Cardiac muscle cell (in vitro differentiated cells and primary cell): ENCODE measurements at places on chromosomes 13 and 19. TPM values are rescaled to one million over a fixed set of nuclear protein-coding genes. Genes with fewer than 3 reads are reported as not detected.

RGL3 gene
- total RNA-seq = 29.2 and 52.1 TPM in 2 replicates

C19orf81 gene
- 23.5 and 36.8 TPM in 2 replicates for total RNA-seq

FUT1 gene
- 0.14 and 0.21 TPM in 2 replicates for total RNA-seq

MEX3D gene
- 49.7 and 65.6 TPM in 2 replicates for total RNA-seq

DNA sequence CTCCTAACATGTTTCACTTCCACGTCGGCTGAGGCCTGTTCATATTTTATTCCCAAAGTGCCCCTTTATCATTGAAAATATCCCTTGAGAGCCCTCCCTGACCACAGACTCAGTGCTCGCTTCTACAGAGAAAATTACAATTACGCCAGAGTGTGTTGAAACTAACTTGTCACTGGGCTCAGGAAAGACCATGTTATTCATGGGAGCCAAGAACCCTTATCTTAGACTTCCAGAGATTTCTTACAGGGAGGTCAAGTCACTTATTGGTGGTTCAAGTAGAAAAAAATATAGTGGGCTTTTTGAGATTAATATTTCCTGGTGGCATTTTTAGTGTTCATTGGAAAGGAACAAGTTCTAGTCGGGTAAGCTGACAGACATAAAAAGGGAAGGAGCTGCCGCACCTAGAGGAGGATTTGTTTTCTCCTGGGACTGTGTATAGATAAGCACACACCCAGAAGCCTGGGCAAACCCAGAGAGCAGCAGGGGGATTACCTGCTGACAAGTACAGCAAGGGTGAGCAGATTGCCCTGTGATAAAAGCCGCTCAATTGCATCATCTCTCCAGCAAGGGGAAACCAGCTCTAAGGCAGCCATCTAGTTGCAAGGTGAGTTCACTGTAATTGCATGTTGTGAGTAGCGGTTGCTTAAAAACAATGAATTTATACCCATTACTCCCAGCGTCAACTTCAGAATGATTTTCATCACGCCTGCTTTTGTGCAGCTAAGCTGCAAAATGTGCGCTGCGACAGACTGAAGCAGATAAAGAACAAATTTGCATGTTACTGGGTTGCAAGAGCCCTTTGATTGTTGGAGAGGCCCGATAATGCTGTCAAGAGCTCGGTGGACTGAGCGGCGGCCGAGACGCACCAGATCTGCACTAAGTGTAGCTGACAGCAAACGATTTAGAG is 46.2 kb downstream of the DCT start:
- H3K4me3 ChIP-seq = no peak overlapping the region
- peaks cover 43% of the 10 kb centered on the region for H3K4me1 ChIP-seq
- H3K27ac ChIP-seq = peak overlapping the region; percentile 76
- peak; percentile 85 for DNase-seq

- DNase-seq = peak; percentile 64
- H3K36me3 ChIP-seq = no peaks in the 10 kb centered on the region
- H3K27ac ChIP-seq = no peak overlapping the region
- H3K27me3 ChIP-seq = no peaks in the 10 kb centered on the region
- H3K4me3 ChIP-seq = no peak overlapping the region
- no peaks in the 10 kb centered on the region for H3K4me1 ChIP-seq
Measured at GRCh38 chr19:39671739-39672363, 16.1 kb downstream of the LGALS16 start.

- DNase-seq = no peak
- H3K4me1 ChIP-seq = peaks cover 7% of the 10 kb centered on the region
- no peak overlapping the region for H3K4me3 ChIP-seq
- no peaks in the 10 kb centered on the region for H3K27me3 ChIP-seq
- no peak overlapping the region for H3K27ac ChIP-seq
Measured at GRCh38 chr13:50401049-50401505, 385.8 kb downstream of the KCNRG start.

DNA sequence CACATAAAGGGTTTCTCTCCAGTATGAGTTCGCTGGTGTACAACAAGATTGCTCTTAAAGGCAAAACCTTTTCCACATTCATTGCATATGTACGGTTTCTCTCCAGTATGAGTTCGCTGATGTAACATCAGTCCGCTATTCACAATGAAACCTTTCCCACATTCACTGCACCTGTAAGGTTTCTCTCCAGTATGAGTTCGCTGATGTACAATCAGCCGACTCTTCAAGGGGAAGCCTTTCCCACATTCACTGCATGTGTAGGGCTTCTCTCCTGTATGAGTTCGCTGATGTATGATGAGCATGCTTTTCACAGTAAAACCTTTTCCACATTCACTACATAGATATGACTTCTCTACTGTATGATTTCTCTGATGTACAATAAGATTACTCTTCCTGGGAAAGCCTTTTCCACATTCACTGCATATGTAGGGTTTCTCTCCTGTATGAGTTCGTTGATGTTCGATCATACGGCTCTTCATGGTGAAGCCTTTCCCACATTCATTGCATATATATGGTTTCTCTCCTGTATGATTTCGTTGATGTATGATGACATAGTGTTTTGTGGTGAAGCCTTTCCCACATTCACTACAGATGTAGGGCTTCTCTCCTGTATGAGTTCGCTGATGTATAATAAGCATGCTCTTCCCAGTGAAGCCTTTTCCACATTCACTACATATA is 6.0 kb upstream of the ZNF614 start:
- peaks cover 61% of the 10 kb centered on the region for H3K36me3 ChIP-seq
- H3K27ac ChIP-seq = no peak overlapping the region
- H3K27me3 ChIP-seq = no peaks in the 10 kb centered on the region
- DNase-seq = peak; percentile 3
- H3K4me3 ChIP-seq = no peak overlapping the region
- H3K4me1 ChIP-seq = no peaks in the 10 kb centered on the region

GRCh38 chr13:97274829-97275649 is 52.9 kb downstream of the MBNL2 start:
- no peak overlapping the region for H3K27ac ChIP-seq
- H3K36me3 ChIP-seq = peaks cover 4% of the 10 kb centered on the region
- no peaks in the 10 kb centered on the region for H3K4me1 ChIP-seq
- H3K27me3 ChIP-seq = no peaks in the 10 kb centered on the region
- H3K4me3 ChIP-seq = no peak overlapping the region

DNA sequence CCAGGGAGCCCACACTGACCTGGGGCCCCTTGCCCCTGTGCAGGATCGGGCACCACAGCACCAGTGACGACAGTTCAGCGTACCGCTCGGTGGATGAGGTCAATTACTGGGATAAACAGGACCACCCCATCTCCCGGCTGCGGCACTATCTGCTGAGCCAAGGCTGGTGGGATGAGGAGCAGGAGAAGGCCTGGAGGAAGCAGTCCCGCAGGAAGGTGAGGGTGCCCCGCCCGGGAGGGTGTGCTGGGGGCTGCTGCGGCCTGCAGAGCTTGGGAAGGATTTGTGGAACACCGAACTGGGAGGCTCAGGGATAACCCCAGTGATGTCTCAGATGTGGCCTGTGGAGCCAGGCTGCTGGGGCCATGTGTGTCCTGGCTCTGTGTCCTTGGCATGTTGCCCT is 4.2 kb downstream of the B3GNT8 start:
- H3K27me3 ChIP-seq = no peaks in the 10 kb centered on the region
- DNase-seq = no peak
- H3K4me1 ChIP-seq = peaks cover 17% of the 10 kb centered on the region
- peaks cover 22% of the 10 kb centered on the region for H3K36me3 ChIP-seq

DNA sequence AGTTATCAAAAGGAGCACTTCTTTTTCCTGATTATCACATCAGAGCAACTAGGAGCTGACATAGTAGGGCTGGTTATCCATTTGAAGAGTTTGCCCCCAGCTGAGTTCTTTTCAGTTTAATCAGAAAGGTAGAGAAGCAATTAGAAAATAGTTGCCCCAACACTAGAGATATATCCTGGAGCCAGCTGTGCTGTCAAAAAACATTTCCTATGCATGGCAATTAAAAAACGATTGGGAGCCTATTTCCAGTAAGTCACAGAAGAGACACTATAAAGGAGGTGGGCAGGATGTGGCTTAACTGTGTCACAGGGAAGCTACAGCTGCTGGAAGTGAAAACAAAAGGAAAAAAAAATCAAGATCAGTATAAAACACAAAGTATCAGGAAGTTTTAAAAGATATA is 155.7 kb upstream of the SLITRK1 start:
- DNase-seq = no peak
- no peak overlapping the region for H3K4me3 ChIP-seq
- no peaks in the 10 kb centered on the region for H3K36me3 ChIP-seq
- H3K27me3 ChIP-seq = no peaks in the 10 kb centered on the region
- H3K4me1 ChIP-seq = peaks cover 9% of the 10 kb centered on the region
- no peak overlapping the region for H3K27ac ChIP-seq

GRCh38 chr13:25181597-25181996 is 9.5 kb upstream of the AMER2 start:
- no peaks in the 10 kb centered on the region for H3K4me1 ChIP-seq
- no peak overlapping the region for H3K27ac ChIP-seq
- no peak overlapping the region for H3K4me3 ChIP-seq
- no peaks in the 10 kb centered on the region for H3K27me3 ChIP-seq
- H3K36me3 ChIP-seq = no peaks in the 10 kb centered on the region

DNA sequence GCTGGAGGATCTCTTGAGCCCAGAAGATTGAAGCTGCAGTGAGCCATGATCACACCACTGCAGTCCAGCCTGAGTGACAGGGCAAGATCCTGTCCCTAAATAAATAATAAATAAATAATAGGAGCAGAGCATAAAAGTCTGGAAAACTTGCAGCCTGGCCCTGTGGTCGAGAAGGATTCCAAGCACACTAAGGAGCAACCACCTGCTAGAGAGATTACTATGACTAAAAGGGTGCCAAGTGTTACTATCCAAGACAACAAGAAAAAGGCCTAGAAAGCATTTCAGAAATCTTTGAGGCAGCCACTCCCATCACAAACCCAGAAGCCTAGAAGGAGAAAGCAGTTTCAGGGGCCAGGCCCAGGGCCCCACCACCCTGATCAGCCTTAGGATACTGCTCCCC is 46.1 kb downstream of the LHFPL6 start:
- no peaks in the 10 kb centered on the region for H3K36me3 ChIP-seq

- peak overlapping the region; percentile 15 for H3K4me3 ChIP-seq
- no peaks in the 10 kb centered on the region for H3K27me3 ChIP-seq
- no peak overlapping the region for H3K27ac ChIP-seq
- peaks cover 15% of the 10 kb centered on the region for H3K4me1 ChIP-seq
Measured at GRCh38 chr19:58562122-58563033, 4.0 kb upstream of the UBE2M start.

DNA sequence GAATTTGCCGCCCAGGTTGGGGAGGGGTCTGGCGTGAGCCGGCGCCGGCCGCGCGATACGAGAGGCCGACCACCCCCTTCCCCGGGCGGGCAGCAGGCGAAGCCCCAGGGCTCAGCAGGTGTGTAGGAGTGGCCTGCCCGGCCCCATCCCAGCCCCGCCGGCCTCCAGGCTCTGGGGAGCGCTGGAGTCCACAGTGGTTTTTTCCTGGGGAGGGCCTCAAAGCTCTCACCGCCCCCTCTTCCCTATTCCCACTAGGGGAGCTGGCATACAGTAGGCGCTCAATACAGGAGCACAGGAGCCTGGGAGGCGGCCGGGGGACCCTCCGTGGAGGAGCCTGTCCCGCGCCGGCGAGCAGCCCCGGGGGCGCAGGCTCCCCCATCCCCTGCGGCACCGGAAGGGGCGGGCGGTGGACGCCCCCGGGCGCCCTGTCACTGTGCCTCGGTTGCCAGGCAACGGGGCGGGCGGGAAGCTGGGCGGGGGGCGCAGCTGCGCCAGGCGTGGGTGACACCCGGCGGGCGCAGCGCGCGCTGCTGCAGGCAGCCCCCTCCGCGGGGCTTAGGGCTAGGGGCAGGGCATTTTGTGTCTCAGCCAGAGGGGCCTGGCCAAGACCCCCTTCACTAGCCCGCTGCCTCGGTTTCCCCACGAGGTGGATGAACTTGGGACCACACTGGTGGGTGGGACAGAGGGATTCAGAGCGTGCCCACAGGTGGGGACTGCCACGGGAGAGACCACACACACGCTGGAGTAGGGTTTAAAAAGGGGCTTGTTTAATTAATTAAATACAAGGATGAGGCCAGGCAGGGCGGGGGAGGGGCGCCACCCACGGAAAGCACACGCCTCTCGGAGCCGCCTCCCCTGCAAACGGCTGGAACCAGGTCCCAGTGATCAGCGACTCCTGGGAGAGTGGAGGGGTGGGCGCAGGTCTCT is 3.6 kb upstream of the REXO1 start:
- no peaks in the 10 kb centered on the region for H3K27me3 ChIP-seq
- H3K4me3 ChIP-seq = no peak overlapping the region
- H3K4me1 ChIP-seq = peaks cover 35% of the 10 kb centered on the region
- no peaks in the 10 kb centered on the region for H3K36me3 ChIP-seq
- no peak for DNase-seq

GRCh38 chr13:87274209-87274819 is 396.9 kb upstream of the SLITRK5 start:
- DNase-seq = peak; percentile 51
- no peak overlapping the region for H3K4me3 ChIP-seq
- H3K36me3 ChIP-seq = no peaks in the 10 kb centered on the region
- H3K27ac ChIP-seq = no peak overlapping the region
- no peaks in the 10 kb centered on the region for H3K27me3 ChIP-seq
